Activated CD4-positive, alpha-beta T cell treated with anti-CD3 and anti-CD28 coated beads, Interleukin-2, amount 10 ng/mL, durations not matched to agents 24 days and 14 days (primary cell): ENCODE measurements at places on chromosomes 12 and 14. TPM values are rescaled to one million over a fixed set of nuclear protein-coding genes. Genes with fewer than 3 reads are reported as not detected.

DNA sequence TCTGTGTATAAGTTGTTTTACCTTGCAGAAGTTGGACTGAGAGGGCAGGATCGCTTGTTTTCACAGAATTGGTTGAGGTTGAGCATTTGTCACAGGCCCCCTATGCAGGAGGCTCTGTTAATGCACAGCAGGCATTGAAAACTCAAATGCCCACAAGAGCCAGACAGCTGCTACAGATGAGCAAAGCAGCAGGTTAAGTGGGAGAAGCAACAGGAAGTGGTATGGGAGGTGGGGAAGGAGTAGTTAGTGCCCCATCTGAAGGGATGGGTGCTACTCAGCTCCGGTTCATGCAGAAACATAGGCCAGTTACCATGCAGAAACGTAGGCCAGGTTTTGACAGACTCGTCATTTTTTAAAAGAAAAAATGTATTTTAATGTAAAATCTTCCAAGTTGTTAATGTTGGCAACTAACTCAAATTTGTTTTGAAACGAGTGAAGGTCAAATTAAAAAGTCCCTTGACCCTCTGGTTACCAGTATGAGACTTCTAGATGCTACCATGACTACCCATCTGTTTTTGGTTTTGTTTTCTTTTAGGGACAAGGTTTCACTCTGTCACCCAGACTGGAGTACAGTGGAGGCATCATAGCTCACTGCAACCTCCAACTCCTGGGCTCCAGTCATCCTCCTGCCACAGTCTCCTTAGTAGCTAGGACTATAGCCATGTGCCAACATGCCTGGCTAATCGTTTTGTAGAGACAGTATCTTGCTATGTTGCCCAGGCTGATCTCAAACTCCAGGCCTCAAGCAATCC is 84.7 kb upstream of the FRMD6 start:
- DNase-seq, result peak; percentile 60

KRT79 gene
- 0.33 TPM in 1 of 2 replicates, not detected in the other for total RNA-seq

GRCh38 chr12:112381406-112381882 is 787 bp downstream of the HECTD4 start:
- peak; percentile 80 for DNase-seq

- DNase-seq, result no peak
Measured at GRCh38 chr14:32171469-32171868, 30.4 kb upstream of the RNU6-7 start.

- peak; percentile 80 for DNase-seq
Measured at GRCh38 chr14:37985826-37986470, 221.8 kb upstream of the SSTR1 start.

CIROP gene
- total RNA-seq, result not detected in 2 replicates

DNA sequence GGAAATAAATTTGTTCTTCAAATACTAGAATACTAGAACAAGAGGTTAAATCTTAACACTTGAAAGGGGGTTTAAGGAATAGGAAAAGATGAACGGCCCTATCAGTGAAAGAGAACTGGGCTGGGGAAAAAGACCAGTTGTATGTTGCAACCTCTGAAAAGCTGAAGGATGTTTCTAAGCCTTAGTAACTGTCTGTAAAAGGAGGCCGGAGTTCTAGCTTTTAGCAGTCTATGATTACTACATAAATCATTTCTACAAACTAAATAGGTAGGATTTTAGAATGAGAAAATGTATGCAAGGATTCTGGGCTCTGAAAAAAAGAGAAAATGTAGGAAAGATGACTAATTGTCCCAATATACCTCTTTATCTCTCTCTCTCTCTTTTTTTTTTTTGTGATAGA is 4.9 kb downstream of the CERS5 start:
- no peak for DNase-seq

IFI27L1 gene
- total RNA-seq, result 24.0 and 28.0 TPM in 2 replicates

DNA sequence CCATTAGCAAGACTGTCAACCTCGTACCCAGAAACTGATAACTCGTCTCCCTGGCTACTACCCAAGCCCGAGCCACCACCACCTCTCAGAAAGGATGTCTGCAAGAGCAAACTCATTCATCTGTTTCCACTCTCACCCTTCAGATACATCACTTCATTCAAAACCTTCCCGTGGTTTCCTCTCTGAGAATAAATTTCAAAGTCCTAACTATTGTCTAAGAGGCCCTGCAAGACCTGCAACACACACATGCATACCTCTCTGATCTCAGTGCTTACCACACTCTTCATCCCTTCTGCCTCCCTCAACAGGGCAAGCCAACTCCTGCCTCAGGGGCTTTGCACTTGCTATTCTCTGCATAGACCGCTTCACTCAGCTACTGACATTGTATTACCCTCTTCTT is 40.6 kb downstream of the PPP1R13B start:
- no peak for DNase-seq

SELPLG gene
- 47.4 and 49.4 TPM in 2 replicates for total RNA-seq

C14orf180 gene
- total RNA-seq, result not detected in 2 replicates

GRCh38 chr12:45634273-45634917 is 95.1 kb upstream of the ARID2 start:
- no peak for DNase-seq

HIP1R gene
- total RNA-seq, result 23.8 and 25.8 TPM in 2 replicates

DNA sequence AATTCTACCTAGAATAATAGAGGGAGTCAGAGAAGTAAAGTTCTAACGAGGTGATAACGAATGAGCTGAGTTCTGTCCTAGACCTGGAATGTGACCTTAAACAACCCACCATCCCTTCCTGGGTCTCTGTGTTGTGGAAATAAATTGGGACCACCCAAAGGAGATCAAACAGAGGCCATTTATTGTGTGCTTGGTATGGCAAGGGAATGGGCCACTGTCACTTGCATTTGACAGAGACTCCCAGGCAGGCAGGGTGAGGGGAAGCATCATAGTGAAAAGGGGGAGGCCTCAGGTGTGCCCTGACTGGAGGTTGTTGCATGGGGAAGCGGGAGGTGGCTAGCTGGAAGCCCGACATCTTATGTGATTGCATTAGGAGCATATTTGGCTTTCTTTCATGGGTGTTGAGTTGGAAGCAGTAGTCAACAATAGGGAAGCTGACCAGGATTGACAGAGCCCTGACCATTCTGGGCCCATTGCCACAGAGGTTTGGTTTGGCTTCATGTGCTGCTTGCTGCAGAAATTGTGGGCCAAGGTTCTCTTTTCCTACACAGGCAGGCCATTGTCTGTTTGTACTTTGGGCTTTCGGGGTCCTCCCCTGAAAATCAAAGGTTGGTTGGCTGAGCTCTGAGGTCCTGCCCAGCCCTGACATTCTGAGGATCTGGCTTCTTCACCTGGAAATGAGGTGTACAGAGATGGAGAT is 17.6 kb upstream of the FAM181A start:
- DNase-seq, result no peak

RAD9B gene
- total RNA-seq, result 0.37 and 0.95 TPM in 2 replicates

GRCh38 chr14:99037777-99038430 is 234.1 kb downstream of the BCL11B start:
- DNase-seq, result no peak

GRCh38 chr12:130590685-130591084 is 125.4 kb downstream of the RIMBP2 start:
- no peak for DNase-seq

PROX2 gene
- total RNA-seq, result not detected in 2 replicates

- no peak for DNase-seq
Measured at GRCh38 chr14:72700338-72701236, 193.3 kb downstream of the DPF3 start.
